ENCODE measurements at places on chromosomes 7 and 10.

GRCh38 chr10:10831085-10831484, 186.6 kb upstream of the CELF2 start:
- H3K4me1 ChIP-seq, result peaks cover 32% of the 10 kb centered on the region
- H3K4me3 ChIP-seq, result peak overlapping the region; percentile 12
- no peaks in the 10 kb centered on the region for H3K36me3 ChIP-seq
- H3K27me3 ChIP-seq, result no peaks in the 10 kb centered on the region

DNA sequence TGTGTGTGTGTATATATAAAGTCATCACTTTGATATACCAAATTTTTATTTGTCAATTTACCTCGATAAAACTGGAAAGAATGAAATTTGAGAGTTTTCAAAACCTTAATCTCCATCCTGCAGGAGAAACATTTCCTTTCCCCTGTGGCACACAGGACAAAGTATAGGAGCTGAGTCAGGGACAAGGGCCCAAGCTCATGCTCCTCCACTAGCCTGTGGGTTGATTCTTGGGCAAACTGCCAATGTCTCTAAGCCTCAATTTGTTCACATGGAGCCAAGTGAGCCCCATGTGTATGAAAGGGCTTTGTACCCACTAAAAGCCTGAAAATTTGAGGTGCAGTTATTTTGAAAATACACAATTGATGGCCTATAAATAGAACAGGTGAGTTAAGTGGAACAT, 60.3 kb upstream of the IL6 start:
- H3K36me3 ChIP-seq, result no peaks in the 10 kb centered on the region
- no peak for DNase-seq
- no peaks in the 10 kb centered on the region for H3K4me1 ChIP-seq
- no peaks in the 10 kb centered on the region for H3K27me3 ChIP-seq

- H3K4me3 ChIP-seq, result no peak overlapping the region
- DNase-seq, result no peak
- H3K36me3 ChIP-seq, result no peaks in the 10 kb centered on the region
- H3K4me1 ChIP-seq, result no peaks in the 10 kb centered on the region
- no peak overlapping the region for H3K27ac ChIP-seq
These were observed 30.0 kb upstream of the KNDC1 start for GRCh38 chr10:133129859-133130495.

DNA sequence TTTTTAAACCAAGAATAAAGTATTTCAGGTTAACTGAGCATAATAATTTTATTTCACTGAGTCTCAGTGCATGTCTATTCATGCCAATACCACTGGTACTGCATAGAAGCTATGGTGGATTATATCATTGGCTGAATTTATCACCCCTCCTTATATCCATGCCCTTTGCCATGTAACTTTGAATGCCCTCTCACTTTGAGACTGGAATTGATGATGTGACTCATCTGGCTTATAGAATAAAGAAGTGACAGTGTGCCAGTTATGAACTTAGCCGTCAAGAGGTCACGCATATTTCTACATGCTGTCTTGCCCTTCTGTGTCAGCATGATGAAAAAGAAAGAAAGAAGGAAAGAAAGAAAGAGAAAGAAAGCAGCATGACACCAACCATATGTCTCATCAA, 20.7 kb upstream of the ABLIM1 start:
- no peaks in the 10 kb centered on the region for H3K27me3 ChIP-seq
- no peak for DNase-seq
- peaks cover 14% of the 10 kb centered on the region for H3K4me1 ChIP-seq
- no peak overlapping the region for H3K4me3 ChIP-seq
- no peaks in the 10 kb centered on the region for H3K36me3 ChIP-seq

DNA sequence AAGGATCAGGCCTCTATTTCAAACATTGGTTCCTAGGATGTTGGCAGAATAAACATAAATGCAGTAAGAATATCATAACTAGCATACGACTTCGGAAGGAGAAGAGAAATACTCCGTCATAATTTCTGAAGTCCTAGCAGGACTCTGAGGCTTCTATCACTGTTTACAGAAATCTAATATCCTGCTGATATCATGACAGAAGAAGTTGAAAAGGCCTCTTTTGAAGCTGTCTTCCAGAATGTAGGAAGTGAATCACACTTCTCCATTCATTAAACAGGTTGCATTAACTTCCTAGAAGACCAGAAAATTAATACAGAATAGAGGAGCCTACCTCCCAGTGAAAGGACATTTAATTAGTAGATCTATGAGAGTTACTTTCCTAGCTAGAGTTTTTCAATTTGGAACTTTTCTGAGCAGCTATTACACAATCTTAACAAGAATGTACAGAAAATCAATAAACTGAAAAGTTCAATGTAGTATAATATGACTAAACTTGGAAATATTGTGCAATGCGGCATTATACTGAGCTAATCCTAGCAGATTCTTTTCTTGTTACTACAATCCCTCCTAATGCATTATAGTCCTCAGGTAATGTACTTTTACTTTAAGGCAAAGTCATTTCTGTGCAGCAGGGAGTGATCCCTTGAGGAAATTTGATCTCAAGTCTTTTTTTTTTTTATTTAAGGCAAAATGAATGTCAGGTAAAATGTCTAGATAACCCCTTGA, 622.6 kb upstream of the CELF2 start:
- H3K4me1 ChIP-seq, result no peaks in the 10 kb centered on the region
- H3K36me3 ChIP-seq, result no peaks in the 10 kb centered on the region
- no peak overlapping the region for H3K27ac ChIP-seq
- H3K4me3 ChIP-seq, result no peak overlapping the region

- no peaks in the 10 kb centered on the region for H3K4me1 ChIP-seq
- no peak for DNase-seq
- no peaks in the 10 kb centered on the region for H3K36me3 ChIP-seq
- no peak overlapping the region for H3K27ac ChIP-seq
These were observed 16.3 kb downstream of the AKR1D1 start for GRCh38 chr7:138092486-138093028.

Data from tibial artery (tissue), 4 donors.